Epithelial cell of prostate (primary cell): ENCODE measurements at places on chromosomes 3 and 15.

GRCh38 chr15:63056829-63057228 lies 14.3 kb downstream of the TPM1 start:
- DNase-seq: no peak

GRCh38 chr3:8962226-8962861 lies 928 bp downstream of the RAD18 start:
- DNase-seq: no peak

- no peak for DNase-seq
Observed at GRCh38 chr15:98190914-98191313, 230.4 kb downstream of the ARRDC4 start.

GRCh38 chr15:84840255-84840654 lies 23.1 kb downstream of the ALPK3 start:
- DNase-seq: no peak

DNA sequence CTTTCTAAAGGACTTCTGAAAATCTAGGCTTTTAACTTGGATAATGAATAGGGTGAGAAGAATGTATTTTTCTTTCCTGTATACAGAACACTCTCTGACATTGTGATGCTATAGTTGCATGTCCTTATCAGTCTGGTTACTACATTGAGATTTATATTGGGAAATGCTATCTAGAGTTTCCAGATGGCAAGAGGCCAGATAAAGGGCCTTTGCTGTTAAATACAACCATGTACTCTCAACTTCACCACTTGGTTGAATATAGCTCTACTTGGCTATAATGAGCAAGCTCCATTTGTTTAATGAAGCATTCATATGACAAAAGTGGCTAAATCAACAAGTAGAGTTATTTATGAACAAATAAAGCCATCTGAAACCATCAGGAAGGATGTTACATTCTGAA lies 91.0 kb downstream of the IGSF11 start:
- no peak for DNase-seq

DNA sequence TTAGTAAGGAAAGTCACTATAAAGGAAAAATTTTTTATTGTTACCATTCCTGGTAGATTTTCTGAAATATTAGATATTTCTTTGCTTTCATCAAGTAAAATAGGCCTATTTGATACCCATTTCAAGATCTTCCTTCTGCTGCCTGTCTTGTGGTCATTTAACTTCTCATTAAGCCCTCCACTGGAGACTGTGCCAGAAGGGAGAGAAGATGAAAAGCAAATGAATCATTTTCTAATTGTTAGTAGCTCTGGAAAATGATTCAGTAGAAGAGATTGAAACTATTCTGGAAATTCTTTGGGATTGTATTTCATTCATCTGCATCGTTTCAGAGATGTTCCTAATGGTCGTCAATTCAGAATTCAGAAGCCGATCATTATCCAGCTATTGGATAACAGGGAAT lies 3.2 kb downstream of the KCTD6 start:
- no peak for DNase-seq

DNA sequence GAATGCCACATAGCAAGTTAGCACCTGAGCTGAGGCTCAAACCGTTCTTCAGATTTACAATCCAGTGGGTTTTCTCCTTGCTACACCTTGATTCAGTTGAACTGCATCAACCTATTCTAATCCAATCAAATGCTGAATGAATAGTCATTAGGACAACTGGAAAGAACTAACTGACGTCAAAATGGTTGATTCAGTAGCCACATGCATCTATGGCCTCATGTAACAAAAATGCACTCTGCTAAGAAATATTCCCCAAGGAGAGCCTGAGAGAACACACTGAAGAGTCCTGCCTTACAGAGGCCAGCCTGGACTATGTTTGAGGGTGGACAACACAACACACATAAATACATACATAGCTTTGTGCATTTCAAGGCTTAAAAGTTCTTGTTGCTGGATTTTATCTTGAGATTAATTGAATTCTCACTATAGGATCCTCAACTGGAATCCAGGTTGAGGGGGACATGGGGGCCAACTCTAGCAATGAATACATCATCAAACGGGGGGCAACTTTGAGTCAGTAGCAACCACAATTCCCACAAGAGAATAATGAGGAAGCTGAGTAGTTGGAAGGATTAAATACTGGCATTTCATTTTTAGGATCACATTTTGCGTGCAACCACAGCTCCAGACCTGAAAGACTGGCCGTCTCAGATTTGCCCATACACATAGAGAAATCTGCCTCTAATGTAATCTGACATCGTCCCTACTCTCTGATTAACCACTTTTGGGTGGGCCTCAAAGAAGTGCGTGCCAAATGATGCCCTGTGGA lies 280.2 kb upstream of the ICE2 start:
- no peak for DNase-seq

GRCh38 chr3:159632128-159632527 lies 356.5 kb upstream of the IL12A start:
- DNase-seq: no peak

GRCh38 chr3:186821429-186822387 lies 15.4 kb upstream of the RFC4 start:
- DNase-seq: no peak

GRCh38 chr3:33860373-33861050 lies 62.1 kb downstream of the PDCD6IP start:
- DNase-seq: no peak

DNA sequence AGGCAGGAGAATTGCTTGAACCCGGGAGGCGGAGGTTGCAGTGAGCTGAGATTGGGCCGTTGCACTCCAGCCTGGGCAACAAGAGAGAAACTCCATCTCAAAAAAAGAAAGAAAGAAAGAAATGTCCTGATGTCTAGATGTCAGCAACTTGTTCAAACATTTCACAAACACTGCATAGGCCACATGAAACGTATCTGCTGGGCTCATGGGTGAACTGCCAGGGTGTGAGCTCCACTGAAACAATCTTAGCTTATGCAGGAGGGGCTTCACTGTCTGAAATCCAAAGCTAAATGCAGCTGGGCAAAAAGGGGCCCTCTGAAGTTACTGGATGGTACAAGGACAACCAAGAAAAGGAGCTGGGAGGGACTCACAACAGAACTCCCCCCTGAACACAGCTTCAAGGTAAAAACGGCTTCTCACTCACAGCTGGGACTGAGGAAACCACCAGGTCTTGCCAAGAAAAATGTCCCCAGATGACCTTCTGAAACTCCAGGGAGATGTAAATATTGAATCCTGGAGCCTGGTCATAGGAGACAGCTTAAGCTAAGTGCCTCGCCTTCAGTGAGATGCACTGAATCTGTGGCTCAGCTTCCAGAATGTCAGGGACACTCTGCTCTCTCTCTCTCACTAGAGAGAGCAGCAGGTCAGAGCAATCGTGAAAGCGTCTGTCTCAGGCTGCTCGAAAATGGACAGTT lies 31.9 kb downstream of the SEC61A1 start:
- DNase-seq: no peak

DNA sequence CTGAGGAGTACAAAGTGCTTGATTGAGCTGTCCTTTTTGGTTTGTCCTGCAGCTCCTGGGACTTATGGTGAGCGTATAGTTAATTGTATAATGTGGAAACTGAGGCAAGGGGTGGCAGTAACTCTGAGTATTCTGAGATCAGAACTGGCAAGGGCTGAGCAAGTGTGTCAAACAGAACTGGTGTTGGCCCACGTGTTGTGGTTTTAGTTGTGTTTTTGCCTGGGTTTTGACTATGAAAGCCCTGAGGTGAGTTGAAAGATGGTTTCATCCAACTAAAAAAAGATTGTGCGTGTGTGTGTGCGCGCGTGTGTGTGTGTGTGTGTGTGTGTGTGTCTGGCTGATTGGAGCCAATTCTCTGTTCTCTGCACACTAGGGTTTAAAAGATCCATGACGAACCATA lies 154.1 kb downstream of the EDEM1 start:
- DNase-seq: no peak

GRCh38 chr15:43527802-43528541 lies 10.6 kb downstream of the MAP1A start:
- no peak for DNase-seq

- no peak for DNase-seq
Observed at GRCh38 chr3:165983284-165983683, 146.1 kb upstream of the BCHE start.

GRCh38 chr3:182568876-182569275 lies 224.4 kb upstream of the ATP11B start:
- DNase-seq: no peak

GRCh38 chr15:42182961-42183360 lies 25.1 kb downstream of the VPS39 start:
- no peak for DNase-seq

- DNase-seq: no peak
Observed at GRCh38 chr3:21237638-21238037, 513.4 kb downstream of the ZNF385D start.

DNA sequence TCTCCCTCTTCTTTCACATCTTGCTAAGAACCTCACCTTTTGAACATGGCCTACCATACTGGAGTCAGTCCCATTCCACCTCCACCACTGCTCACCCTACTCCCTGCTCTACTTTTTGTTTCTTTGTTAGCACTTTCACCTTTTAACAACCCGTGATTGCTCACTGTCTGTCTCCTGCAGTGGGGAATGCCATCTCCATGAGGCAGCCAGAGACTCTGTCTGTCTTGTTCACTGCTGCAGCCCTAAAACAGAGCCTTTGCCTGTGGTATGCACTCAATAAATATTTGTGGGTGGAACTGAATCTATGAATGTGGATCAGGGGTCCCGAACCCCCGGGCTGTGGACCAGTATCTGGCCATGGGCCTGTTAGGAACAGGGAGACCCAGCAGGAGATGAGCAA lies 16.5 kb upstream of the TLE3 start:
- no peak for DNase-seq

DNA sequence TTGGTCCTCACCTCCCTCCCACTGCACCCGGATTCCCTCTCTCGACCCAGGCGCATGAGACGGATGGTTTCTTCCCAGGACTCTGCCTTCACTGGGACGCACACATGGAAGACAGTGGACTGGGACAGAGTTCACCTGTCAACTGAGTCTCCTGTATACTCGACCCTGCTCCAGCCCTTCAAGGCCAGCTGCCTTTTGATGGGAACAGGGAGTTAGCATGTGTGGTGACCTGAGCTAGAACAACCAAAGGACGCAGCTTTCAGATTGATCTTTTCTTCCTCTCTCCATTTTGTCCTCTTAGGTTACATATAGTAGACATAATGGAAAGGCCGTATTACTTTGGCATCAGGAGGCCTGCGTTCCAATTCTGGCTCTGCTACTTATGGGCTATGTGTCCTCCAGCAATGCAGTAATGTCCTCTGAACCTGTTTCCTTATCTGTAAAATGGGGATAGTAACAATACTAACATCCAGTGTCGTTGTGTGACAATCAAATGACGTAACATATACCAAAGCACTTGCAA lies 94.1 kb downstream of the PEX5L start:
- DNase-seq: no peak

- DNase-seq: no peak
Observed at GRCh38 chr3:68972358-68972979, 40.1 kb upstream of the TAFA4 start.

- no peak for DNase-seq
Observed at GRCh38 chr3:46012246-46012645, 15.0 kb downstream of the XCR1 start.

DNA sequence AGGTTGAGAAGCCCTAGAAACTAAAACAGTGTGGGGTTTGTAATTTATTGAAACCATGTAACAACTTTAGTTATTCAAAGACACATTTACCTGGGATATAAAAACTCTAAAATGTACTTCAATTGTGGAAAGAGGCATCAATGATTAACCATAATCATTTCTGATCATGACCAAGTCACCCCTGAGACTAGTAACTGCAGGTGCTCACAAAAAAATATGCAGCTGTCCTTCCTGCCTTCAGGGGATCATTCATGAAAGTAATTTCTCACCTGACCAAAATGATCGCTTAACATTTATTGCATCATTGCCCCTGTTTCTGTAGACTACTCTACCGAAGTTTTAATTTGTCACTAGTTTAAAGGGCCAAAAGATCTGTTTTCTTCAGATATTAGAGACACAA lies 9.0 kb downstream of the ACP3 start:
- no peak for DNase-seq

DNA sequence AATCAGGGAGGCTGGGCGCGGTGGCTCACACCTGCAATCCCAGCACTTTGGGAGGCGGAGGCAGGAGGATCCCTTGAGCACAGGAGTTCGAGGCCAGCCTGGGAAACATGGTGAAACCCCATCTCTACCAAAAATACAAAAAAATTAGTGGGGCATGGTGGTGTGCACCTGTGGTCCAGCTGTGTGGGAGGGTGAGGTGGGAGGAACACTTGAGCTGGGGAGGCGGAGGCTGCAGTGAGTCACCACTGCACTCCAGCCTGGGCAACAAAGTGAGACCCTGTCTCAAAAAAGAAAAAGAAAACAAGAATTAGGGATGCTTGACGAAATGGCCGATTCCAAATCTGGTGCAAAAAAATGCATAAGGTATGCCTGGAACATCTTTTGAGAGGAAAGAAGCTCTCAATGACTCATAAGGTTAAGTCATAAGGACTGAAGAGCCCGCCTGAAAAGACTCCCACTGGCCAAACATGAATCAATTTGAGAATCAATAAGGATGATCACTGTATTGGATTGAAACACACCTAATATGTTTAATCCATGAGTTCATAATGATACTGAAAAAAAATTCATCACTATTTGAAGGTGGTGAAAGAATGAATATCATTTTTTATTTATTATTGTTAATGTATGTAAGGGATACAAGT lies 27.7 kb downstream of the BLM start:
- no peak for DNase-seq

GRCh38 chr3:172595664-172596393 lies 72.6 kb upstream of the TNFSF10 start:
- DNase-seq: no peak

DNA sequence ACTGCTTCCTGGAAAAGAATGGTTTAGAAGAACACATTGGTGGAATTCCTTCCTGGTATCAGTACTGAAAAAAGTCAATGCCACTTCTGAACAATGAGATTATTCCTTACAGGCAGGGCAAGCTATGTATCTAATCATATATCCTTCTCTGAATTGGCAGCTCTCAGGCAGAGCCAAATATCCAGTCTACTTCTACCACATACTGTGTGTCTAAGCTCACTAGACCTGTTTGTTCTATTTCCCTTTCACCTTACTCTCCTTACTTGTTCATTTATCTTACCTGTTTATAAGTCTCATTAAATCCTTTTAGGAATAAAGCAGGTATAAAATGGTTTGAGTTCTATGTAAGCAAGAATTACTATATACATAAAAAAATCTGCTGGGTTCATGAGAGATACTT lies 8.3 kb downstream of the SETMAR start:
- no peak for DNase-seq

- DNase-seq: no peak
Observed at GRCh38 chr3:17090280-17090983, 205.7 kb downstream of the PLCL2 start.

- no peak for DNase-seq
Observed at GRCh38 chr3:17810759-17811158, 68.3 kb upstream of the TBC1D5 start.

- no peak for DNase-seq
Observed at GRCh38 chr3:120506076-120506827, 55.5 kb upstream of the FSTL1 start.

DNA sequence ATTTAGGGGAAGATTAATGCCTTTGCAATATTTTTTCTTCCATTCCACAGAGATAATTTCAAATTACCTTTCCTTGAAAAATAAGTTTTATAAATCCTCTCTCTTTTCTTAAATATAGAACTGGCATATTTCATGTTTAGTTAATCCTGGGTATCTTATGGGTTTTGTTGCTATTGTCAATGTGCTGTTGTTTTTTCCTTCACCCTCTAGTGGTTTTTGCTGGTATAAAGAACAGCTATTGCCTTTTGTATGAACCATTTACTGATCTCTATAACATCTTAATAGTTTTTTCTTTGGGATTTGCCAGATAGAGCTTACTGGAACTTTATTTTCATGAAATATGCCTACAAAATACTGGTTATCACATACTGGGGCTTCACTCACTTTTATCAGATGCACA lies 359.6 kb upstream of the DPPA4 start:
- DNase-seq: no peak

GRCh38 chr15:97874139-97874538 lies 86.4 kb upstream of the ARRDC4 start:
- no peak for DNase-seq
